ENCODE measurements at places on chromosomes 16 and 17.
A peak's percentile ranks its signal among the peaks of the same experiment; 100 is the strongest.

DNA sequence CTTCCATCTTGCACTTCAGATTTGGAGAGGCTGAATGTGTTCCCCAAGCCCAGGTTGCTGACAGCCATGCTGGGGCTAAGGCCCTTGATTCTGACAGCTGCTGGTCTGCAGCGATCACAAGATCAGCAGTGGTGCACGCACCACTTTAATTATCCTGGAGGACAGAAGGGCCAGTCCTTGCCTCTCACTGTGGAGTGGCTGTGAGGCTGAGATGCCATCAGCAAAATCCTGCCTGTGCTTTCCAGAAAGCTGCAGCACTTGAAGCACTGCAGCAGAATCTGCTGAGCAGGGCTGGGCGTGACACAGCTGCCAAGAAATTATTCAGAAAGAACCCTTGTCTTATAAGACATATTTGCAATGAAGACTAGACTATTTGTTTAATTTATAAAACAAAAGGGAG, 37.1 kb downstream of the NUP93 start:
- DNase-seq: no peak

GRCh38 chr16:88684569-88685155, 1.6 kb downstream of the SNAI3 start:
- DNase-seq: no peak

DNA sequence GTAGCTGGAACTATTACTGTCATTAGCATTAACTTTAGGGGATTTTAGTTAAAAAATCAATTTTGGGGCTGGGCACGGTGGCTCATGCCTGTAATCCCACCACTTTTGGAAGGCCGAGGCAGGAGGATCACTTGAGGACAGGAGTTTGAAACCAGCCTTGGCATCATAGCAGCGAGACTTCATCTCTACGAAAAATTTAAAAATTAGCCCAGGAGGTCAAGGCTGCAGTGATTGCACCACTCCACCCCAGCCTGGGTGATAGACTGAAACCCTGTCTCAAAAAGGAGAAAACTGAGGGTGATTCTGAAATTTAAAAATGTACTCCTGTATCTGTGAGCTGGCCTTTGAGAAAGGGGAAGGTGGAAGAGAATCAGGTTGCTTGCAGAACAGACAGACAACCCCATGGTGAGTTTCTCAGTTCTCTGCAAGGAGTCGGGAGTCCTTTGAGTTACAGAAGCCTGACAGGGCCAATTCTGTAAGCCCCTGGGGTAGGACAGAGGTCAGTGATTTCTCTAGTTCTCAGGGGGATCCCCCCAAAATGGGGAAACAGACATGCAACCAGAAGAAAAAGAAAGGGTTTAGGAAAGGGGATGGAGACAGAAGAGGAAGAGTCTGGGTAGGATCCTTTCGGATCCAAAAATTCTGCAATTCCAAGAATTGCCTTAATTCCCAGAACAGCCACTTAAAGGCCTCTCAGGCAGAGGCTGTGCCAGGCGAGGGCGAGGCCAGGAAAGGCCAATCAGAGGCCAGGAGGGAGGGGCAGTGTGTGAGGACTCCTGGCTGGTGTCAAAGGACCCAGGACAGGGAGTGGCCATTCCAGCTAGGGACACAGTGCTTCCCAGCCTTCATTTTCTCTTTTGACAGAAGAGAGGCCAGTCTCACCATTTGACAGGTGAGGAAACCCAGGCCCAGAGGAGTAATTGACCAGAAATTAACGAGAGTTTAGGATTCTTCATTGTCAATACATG, 6.7 kb downstream of the NUPR1 start:
- DNase-seq: no peak

- DNase-seq: no peak
Observed at GRCh38 chr16:87392821-87393679, 914 bp downstream of the MAP1LC3B start.

DNA sequence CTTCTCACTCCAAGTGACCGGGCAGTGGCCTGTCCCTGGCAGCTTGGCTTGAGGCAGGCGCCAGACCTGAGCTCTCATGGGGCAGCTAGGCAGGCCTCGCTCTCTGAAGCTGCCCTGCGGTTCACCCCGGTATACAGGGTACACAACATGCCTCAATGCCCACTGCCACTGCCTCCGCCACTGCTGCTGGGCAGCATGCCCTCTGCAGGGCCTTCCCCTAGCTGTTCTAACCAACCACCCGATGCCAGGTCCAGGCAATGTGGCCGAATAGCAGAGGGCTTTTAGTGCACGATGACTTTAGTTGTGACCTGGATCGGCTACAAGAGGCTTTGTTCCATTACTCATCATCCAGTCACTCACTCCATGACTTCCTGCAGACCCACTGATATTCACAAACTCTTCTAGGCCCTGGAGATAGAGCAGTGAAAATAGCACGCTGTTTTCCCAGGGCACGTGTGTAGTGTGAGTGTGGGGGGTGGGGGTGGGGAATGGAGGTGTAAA, 19.7 kb downstream of the CDC42EP4 start:
- no peak for DNase-seq

GRCh38 chr16:1999866-2000514, 9.6 kb downstream of the ZNF598 start:
- DNase-seq: no peak

DNA sequence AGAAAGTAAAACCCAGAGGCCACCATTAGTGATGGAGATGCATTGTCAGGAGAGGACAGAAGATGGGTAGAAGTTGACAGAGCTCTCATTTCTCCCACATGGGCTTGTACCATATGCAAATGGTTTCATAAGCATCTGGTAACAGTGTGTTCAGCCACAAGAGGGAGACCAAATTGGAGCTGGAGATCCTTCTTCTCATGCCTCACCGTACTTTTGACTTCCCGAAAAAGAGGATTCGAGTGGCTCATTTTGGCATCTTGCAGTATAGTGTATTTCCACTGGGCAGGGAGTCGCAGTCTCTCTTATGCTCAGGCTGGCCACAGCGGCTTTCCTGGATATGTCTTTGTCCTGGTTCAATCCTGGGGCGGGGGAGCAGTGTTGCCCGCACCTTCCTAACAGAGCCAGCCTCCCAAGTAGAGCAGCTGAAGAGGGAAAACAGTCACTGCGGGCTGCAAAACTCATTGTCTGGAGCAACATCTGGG, 23.8 kb downstream of the TBC1D3B start:
- no peak for DNase-seq

DNA sequence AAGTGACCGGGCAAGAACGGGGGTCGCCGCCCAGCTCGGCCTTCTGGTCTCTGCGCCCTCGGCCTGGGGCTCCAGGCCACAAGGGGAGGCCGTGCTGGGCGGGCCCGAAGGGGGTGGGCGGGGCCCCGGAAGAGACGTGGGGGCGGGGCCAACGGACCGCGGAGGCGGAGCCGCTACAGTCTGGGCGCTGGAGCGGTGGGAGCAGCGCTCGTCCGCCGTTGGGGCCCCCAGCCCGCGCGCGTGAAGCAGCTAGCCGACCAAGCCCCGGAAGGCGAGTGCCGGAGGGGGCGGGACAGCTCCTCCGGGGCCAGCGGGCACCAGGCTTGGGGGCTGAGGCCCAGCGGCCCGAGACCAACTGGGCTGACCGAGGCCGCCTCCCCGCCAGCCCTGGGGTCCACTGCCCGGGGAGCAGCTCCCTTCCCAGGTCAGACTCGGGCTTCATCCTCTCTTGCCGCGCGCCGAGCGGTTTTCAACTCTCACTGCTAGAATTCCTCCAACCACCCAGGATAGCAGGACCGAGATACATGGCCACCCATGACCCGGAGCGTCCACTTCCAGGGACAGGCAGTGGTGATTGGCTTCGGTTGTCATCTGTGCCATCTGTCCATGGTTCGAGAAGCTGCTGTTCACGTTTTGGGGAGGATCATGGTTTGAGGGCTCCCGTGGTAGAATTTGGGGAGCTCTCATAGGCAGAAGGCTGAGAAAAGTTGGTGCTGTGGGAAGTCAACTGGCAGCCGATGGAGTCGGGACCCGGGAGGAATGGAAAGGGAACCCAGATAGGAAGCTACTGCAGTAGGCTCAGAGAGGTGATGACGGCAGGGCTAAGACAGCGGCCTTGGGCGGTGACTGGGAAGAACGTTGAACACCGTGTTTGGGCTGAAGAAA, 44.6 kb upstream of the LCMT1 start:
- peak; percentile 75 for DNase-seq

DNA sequence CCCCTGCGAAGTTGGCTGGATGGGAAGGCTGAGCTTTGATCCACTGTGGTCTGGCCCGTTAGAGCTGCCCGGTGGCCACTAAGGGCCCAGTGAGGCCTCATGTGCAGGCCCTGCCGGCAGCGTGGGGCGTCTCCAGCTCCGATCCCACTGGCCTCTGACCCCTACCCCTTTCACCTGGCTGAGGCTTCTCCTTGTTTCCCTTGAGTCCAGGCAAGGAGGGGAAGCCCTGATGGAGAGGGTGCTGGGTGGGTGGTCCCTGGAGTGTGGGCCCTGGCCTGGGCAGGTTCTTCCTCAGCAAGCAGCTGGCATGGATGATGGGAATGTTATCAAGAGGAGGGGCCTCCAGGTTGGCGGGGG, 356.8 kb downstream of the SEC14L1 start:
- no peak for DNase-seq

DNA sequence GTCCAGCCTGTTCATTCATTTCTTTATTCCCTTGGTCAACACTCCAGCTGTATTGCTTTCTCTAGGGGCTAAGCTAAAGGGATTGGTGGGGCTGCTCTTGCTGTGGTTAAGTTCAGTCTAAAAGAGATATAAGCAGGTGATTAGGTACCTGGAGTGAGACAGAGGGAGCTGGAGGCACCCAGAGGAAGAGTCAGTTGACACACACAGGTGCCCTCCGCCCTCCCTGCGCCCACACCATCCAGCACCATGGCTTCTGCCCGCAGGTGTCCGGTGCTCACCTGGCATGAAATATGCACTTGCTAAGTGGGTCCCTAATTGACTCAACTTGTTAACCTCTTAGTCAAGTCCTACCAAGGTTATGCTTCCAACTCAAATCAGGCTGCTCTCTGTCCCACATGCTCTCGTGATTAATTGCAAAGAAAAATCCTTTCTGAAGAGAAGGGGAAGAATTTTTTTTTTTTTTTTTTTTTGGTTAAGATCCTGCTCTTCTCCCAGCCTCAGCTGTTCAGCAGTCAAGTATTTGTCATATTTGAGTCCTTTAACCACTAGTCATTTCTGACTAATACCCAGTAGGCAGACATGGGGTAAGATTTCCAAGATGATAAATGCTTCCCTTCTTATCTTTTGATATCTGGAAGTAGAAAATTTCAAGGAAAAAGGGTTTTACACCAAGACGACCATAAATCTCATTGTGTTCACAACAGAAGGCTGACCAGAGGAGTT, 199.8 kb upstream of the WSCD1 start:
- DNase-seq: no peak

- DNase-seq: no peak
Observed at GRCh38 chr17:2235792-2236366, 67.7 kb downstream of the SMG6 start.

DNA sequence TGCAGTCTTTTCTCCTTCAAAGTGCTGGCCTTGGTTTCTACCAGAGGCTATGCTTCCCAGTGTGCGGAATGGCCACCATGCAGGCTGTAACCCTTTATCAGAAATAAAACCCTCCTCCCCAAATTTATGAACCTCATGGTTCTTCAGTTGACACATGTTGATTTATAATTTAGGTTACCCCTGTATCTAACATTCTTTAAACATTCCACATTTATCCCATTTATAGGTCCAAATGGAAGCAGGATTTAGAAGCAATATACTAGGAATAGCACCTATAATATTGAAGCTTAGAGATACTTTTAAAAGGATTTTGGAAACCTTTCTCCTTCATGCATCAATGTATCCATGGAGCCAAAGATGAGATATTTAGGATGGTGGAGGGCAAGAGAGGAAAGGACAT, 438.8 kb upstream of the C16orf82 start:
- DNase-seq: no peak

DNA sequence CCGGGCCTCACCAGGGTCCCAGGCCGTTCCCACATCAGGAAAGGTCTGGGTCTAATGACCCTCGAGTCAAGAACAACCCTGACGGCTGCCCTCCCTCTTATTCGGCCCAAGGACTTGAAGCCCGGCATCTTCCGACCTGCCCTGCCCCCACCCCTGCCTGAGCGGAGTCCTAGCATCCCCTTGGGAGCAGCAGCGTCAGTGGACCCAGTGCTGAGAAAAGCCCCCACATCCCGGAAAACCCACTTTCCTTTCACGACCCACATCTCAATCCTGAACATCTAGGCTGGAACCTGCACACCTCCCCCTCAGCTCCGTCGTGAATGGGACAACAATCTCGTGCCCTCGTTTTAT, 769 bp downstream of the TMEM88 start:
- no peak for DNase-seq

DNA sequence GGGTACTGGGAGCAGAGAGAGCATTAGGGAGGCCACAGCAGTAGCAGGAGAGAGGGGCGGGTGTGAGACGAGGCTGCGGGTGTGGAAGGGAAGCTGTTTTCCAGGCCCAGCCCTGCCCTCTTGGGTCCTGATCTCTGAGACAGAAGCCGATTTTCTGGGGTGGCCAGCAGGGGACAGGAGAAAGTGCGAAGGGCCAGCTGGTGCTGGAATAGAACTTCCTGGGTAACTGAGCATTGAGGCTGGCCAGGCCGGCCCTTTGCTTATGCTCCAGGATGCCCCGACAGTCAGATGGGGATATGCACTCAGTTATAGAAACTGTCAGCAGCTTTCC, 804 bp downstream of the BTBD17 start:
- no peak for DNase-seq

GRCh38 chr16:83470416-83470815, 337.4 kb upstream of the HSBP1 start:
- no peak for DNase-seq

GRCh38 chr17:48056246-48056745, 8.1 kb downstream of the NFE2L1 start:
- DNase-seq: no peak

DNA sequence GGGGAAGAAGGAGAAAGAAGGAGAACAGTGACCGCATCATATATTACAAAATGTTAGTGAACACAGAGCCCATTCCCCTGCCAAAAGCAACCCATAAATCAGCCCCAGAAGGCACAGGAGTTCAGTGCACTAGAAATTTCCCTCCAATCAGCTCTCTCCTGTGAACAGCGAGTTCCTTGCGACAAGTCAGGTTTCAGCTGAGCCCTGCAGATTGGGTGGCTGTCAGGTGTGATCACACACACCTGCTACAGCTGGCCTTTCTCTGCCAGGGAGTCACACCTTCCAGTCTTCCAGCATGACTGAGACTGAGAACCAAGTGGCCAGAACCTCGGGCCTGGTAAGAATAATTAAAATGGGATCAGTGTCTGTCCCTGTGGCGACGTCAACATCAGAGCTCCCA, 60.2 kb downstream of the SHISA9 start:
- no peak for DNase-seq

DNA sequence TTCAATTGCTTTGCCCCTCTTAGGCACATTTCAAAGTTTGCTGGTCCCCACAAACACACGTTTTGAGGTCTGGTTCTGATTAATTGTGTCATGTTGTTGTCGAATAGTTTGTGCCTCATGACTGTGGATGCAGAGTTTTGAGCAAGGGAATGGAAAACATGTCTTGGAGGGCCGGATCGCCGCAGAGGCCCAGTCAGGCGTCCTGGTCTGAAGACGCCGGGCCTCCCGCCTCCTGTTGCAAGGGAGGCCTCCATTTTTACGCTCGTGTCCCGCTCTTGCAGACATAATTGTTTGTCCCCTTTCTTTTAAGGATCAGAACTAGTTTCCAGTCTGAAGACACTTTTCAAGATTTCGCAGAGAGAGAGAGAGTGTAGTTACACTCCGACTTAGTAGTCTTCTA, 3.2 kb downstream of the NTN1 start:
- no peak for DNase-seq
